ENCODE measurements at places on chromosomes 5 and 9. TPM values are rescaled to one million over a fixed set of nuclear protein-coding genes. Genes with fewer than 3 reads are reported as not detected.

DNA sequence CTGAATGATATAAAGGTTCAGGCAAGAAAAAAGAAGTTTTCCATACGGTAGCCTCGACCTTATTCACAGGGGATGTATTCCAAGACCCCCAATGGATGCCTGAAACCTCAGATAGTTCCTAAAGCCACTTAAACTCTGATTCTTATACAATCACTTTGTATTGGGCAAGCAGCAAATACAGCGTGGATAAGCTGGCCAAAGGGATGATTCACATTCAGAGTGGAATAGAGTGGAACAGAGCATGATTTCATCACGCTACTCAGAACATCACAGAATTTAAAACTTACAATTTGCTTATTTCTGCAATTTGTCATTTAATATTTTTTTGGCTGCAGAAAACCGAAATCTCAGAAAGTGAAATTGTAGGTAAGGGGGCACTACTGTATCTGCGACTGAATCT lies 40.5 kb upstream of the CDH18 start:
- DNase-seq, result no peak

GRCh38 chr9:71795097-71795813 lies 26.9 kb upstream of the CEMIP2 start:
- no peak for DNase-seq

GRCh38 chr9:89524963-89525362 lies 27.1 kb upstream of the SEMA4D start:
- no peak for DNase-seq

DNA sequence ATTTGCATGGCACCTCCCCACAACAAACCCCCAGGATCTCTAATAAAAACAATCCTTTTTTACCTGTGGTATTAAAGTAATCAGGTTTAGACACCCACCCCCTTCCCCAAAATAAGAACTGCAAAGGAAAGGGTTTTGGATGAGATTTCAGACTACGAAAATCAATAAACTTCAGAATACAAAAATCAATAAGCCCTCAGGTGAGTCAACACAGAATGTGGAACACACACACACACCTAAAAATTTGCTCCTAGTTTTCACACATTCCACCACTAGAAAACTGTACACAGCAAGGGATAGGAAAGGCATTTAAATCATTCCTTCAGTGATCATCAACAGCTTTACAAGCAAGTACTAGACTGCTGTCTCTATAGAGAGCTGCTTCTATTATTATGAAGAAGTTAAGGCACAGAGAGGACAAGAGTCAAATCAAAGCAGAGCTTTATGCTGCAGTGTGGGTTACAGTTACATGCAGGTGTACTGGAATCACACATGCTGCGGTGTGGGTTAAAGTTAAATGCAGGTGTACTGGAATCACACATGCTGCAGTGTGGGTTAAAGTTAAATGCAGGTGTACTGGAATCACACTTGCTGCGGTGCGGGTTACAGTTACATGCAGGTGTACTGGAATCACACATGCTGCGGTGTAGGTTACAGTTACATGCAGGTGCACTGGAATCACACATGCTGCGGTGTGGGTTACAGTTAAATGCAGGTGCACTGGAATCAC lies 36.3 kb downstream of the PFDN1 start:
- DNase-seq, result no peak

GRCh38 chr5:109102096-109102690 lies 307.6 kb downstream of the PJA2 start:
- DNase-seq, result no peak

GRCh38 chr9:81634915-81635516 lies 54.3 kb downstream of the TLE1 start:
- DNase-seq, result no peak

DNA sequence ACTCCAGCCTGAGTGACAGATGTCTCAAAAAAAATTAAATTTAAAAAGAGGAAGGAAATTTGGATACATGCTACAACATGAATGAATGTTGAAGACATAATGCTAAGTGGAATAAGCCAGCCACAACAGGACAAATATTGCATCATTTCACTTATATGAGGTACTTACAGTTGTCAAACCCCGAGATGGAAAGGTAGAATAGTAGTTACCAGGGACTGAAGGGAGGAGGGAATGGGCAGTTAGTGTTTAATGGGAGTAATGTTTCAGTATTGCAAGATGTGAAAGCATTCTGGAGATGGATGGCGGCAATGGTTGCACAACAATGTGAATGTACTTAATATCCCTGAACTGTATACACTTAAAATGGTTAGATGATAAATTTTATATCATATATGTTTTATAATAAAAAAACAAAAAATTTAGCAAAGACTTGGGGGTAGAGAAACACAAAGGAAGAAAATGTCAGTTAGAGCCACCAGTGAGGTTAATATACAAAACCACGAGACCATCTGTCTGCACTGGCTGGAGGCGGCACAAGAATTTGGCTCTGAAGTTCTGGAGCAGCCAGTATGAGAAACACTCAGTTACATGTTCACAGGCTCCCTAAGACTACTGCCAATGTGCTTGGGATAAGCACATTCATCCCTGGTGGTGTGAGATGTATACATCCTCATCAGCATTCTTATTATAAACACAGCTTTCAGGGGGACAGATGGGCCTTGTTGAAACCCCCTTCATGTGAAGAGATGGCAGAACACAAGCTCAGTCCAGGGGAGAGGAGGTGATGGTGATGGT lies 37.0 kb upstream of the RPS23 start:
- DNase-seq, result peak; percentile 71

DNA sequence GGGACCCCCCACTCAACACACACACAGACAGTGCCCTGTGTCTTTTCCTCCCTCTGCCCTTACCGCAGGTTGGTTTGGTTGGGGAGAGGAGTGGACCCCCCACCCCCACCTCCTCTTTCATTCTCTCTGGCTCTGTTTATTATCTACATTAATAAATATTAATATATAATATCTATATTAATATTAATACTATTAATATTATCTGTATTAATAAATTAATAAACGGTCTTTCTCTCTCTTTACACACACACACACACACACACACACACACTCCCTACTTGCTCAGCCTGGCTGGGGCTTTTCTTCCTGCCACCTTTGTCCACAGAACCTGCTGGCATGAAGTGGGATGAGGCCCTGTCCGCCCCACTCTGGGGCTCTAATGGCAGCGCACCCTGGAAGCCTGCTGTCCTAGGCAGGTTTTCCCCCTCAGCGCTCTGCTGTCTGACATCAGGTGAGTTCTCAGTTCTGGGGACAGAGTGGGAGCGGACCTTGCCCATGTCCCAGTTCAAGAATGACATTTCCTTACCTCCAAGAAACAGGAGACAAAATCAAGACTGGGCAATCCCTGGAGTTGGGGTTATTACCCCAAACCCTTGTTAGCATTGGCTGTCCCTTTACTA lies 10.5 kb upstream of the SMIM32 start:
- DNase-seq, result no peak

- no peak for DNase-seq
Observed at GRCh38 chr5:129246088-129246487, 151.5 kb downstream of the ISOC1 start.

DNA sequence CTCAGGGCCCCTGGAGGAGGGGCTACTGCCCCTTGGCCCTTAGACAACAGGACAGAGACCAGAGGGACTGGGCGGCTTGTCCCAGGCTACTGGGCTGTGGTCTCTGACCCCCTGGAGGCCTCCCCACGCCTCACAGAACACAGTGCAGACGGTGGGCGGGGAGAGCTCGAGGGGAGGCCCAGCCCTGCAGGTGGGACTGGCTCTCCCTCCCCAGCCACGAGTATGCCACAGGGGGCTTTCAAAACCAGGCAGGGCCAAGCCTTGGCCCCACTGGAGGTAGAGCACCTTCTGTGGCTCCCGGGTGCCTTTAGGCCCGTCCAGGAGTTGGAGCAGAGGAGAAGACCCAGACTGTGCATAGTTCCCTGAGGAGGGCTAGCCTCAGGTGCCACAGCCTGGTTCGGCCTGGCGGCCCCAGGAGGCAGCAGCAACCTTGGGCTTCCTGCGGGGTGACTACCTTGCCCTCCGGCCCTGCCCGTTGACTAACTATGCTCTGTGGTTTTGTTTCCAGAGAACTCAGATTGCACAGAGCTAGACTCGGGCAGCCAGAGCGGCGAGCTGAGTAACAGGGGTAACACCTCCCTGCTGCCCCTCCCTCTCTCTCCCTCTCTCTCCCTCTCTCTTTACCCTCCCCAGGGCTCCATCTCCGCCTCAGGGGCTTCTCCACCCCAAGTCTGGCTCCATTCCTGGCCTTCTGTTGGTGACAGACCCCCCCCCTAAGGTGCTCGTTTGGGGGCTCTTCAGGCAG lies 15.5 kb downstream of the CARD19 start:
- peak; percentile 89 for DNase-seq

GRCh38 chr5:172508471-172509404 lies 54.4 kb upstream of the SH3PXD2B start:
- DNase-seq, result no peak

- DNase-seq, result peak; percentile 87
Observed at GRCh38 chr9:95167998-95168397, 149.5 kb downstream of the FANCC start.

GRCh38 chr5:84859056-84859455 lies 474.4 kb upstream of the EDIL3 start:
- DNase-seq, result no peak

GRCh38 chr9:2355697-2355983 lies 265.9 kb upstream of the VLDLR start:
- no peak for DNase-seq

GRCh38 chr9:134812343-134812673 lies 68.3 kb upstream of the FCN2 start:
- DNase-seq, result no peak

- DNase-seq, result no peak
Observed at GRCh38 chr9:138105561-138106505, 228.3 kb downstream of the CACNA1B start.

GRCh38 chr5:148972974-148973374 lies 89.9 kb downstream of the SH3TC2 start:
- peak; percentile 88 for DNase-seq

- DNase-seq, result no peak
Observed at GRCh38 chr9:137112564-137113384, 1.8 kb downstream of the DPP7 start.

DNA sequence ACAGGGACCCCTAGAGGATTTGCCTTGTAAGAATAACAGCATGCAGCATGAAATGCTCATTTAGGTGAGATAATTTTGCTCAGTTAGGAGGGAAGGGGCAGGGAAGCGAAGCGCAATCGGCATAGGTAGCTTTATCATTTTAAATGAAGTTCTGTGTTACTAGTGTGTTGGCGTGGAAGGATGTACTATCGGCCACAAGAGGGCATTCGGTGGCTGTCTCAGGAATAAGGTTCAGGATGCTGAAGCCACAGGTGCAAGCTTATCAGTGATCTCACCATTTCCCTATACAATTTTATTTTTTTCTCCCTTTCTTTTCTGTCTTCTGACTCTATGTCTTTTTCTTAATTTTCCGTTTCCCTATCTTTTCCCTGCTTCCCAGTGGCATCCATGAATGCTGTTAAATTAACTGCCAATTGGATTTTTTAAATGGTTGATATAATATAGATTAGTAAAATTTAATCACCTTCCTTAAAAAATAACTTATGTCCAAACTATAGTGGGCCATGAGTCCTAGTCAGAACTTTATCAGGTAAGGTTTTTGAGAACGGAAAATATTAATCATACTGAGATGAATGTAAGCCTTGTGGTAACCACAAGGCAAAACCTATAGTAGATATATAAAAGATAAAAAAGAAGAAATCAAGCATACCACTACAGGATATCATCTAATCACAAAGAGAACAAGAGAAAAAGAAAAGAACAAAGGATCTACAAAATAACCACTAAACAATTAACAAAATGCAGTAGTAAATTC lies 1.2 kb upstream of the INSL6 start:
- peak; percentile 58 for DNase-seq

DNA sequence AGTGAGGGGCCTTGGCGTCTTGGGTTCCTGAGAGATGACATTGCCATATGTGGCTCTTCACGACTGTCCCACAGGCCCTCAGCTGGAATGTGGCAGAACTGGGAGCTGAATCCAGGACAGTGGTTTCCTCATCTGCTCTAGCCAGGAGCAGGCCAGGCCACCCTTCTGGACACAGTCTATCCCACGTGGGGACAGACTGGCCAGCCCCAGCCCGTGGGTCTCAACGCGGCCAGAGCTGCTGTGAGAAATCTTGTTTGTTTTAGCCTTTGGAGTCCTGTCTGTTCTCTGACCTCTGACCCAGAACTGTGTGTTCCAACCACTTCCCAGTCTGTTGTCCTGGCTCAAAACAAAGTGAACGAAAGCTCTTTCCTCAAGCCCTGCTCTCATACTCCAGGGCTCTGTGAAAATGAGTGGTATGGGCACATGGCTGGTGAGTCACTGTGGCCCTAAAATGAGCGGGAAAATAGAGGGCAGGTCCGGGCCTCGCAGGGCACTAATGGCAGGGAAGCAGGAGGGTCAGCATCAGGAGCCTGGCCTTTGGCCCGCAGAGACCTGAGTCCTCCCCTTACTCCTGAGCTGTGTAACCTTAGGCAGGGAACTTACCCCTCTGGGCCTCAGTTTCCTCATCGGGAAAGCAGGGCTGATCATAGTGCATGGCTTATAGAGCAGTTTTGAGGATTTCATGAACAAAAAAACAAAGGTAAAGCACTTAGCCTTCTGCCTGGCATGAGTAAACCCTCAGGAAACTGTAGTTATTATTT lies 34.8 kb upstream of the GLRX start:
- no peak for DNase-seq

GRCh38 chr5:133303298-133303697 lies 251.5 kb downstream of the HSPA4 start:
- DNase-seq, result no peak

GRCh38 chr5:109450129-109450877 lies 40.5 kb upstream of the PJA2 start:
- DNase-seq, result no peak

DNA sequence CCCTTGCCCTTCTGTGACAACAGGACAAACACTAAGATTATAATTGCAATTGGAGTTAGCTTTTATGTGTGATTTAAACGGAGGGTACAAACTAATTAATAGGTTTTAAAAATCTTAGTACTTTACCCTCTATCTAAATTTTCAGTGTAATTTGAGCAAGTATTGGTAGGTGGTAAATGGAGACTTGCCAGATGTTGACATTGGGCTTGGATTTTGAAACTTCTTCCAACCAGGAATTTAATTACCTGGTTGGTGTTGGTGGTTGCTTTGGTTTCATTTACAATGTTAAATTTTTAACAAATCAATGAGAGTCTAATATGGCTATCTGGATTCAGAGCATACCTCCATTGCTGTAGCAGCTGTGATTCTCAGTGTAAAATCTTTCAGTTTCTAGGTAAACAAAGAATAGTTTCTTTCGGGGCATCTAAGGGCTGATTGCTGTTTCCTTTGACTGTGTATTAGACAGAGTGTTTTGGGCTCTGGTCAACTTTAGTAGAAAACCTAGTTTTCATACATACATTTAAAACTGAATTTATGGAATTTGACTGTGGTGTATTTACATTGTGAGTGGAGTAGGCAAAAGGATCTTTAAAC lies 1.9 kb downstream of the DAPK1 start:
- DNase-seq, result no peak

GRCh38 chr5:132498152-132498551 lies 7.6 kb upstream of the IRF1 start:
- peak; percentile 80 for DNase-seq

The PCDHGA6 gene
- total RNA-seq, result 1.3 TPM

The BARX1 gene
- not detected for total RNA-seq

The ANXA2R gene
- 3.2 TPM for total RNA-seq

The B4GALT1 gene
- 38.7 TPM for total RNA-seq

The CNTLN gene
- 9.6 TPM for total RNA-seq

The ZNF883 gene
- 1.8 TPM for total RNA-seq

The TMEM215 gene
- total RNA-seq, result not detected

The CLK4 gene
- 13.9 TPM for total RNA-seq

The CYSRT1 gene
- total RNA-seq, result 1.1 TPM

The FST gene
- 1.6 TPM for total RNA-seq

The DOCK2 gene
- 12.5 TPM for total RNA-seq

The PRR7 gene
- 13.9 TPM for total RNA-seq

The JAKMIP2 gene
- not detected for total RNA-seq

The TAL2 gene
- total RNA-seq, result not detected

The FAM153A gene
- total RNA-seq, result not detected

The CCL21 gene
- not detected for total RNA-seq

The LECT2 gene
- total RNA-seq, result not detected
